ENCODE measurements at places on chromosomes 7 and 10.

- DNase-seq: no peak
Observed at GRCh38 chr10:74081192-74081803, 69.3 kb downstream of the AP3M1 start.

DNA sequence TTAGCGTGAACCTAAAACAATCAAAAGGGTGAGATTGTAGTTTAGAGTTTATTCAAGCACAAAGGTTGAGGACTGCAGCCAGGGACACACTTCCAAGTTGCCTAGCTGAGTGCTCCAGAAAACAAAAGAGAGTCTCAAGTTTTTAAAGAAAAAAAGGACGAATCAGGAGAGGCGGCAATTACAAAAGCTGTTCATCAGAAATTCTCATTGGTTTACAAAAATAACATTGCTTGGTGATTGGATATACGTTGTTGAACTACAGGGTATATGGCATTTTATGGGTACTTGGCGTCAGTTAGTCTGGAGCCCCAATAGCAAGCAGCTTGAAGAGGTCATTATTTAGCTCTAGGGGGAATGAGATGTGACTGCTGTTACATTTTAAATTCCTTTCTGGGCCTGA, 11.5 kb downstream of the ZNF438 start:
- no peak for DNase-seq

- DNase-seq: no peak
Observed at GRCh38 chr10:77251297-77252013, 386.2 kb downstream of the KCNMA1 start.

DNA sequence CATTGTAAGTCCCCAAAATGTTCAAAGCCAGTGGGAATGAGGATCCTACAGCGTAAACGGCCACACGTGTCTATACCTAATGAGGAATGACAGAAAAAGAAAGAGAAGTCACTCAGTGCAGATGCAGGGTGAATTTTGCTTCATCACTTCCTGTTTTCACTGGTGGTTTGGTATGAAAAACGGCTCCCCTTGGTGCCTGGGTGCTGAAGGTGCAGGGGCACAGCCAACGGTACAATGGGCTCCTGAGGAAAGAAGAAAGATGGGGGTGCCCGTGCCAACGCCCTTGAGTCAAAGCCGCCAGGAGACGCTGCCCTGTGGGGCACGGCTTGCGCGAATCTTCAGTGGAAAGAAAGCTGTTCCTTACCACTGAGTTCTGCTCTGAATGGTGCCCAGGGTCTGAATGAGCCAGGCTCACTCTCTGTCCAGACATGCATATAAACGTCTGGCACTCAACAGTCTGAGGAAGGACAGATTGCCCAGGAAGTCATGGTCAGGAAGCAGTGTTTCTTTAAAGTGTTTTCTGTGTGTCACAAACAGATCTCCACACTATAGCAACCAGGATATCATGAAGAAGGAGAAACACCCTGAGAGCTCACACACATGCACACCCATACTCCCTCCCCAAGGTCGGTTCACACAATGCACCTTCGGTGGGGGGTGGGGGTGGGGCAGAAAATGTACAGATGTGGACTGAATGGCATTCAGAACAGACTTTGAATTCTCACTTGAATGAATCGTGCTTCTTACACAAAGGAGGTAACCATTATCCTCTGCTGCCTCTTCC, 105.8 kb downstream of the ELMO1 start:
- no peak for DNase-seq

GRCh38 chr10:99809931-99810615, 27.6 kb downstream of the ABCC2 start:
- DNase-seq: no peak

DNA sequence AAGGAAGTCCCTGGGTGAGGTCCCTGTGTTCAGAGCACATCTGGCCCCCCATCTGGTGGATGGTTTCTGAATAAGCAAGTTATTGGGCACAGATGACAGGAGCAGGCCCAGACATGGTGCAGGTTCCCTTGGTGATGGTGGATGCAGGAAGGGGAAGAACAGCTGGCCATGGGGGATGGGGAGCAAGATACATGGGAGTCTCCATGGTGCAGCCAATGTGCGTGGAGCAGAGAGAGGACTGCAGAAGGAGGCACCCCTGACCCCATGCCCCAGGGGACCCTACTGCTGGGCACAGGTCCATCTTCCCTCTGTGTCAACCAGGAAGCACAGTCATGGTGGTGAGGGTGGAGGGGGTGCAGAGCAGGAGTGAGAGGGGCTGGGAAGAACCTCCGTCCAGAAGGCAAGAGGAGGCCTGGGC, 43.8 kb upstream of the RABGEF1 start:
- DNase-seq: peak; percentile 11
